Type B pancreatic cell (in vitro differentiated cells): ENCODE measurements at places on chromosomes 13 and 19.

DNA sequence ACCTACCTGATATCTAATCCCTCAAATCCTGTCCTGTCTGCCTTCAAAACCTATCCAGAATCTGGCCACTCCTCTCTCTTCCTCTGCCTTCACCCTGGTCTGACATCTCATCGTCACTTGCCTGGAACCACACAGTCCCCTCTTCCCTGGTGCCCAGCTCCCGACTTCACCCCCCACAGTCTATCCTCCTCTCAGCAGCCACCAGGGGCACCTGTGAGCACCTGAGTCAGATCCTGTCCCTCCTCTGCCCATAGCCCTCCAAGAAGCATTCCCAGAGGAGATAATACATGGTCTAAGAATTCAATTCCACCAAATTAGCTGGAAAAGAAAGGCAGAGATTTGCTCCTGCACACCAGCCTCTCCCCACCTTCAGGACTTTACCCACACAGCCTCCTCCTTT, 48.9 kb downstream of the ZNRF4 start:
- H3K27ac ChIP-seq, result no peak overlapping the region
- H3K4me3 ChIP-seq, result no peak overlapping the region
- H3K4me1 ChIP-seq, result peaks cover 5% of the 10 kb centered on the region

DNA sequence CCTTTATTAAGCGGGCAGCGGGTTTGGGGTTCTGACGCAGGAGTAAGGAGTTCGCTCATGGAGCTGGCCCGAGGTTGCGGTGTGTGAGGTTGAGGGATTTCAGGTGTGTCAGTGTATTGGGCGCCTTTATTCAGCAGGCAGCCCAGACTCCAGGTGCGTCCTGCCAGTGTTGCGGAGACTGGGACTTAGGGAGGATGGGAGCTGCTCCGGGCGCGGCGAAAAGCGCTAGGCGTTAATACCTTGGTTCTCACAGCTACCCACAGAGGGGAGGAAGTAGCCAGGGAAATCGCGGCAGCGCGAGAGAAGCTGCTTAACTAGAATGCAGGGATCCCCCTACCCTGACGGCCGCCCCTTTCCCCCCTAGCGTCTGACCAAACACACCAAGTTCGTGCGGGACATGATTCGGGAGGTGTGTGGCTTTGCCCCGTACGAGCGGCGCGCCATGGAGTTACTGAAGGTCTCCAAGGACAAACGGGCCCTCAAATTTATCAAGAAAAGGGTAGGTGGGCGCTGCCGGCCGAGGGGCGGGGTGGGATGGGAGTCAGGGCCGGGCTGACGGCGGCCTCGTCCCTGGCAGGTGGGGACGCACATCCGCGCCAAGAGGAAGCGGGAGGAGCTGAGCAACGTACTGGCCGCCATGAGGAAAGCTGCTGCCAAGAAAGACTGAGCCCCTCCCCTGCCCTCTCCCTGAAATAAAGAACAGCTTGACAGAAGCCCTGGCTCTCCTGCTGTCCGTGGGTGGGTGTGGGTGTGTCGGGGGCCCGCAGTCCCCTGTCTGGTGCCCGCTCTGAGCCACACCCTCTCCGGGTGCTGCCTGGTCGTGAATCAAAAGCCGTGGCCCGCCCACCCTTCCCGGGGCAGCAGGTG, 1.1 kb downstream of the RPL36 start:
- no peak for DNase-seq
- H3K36me3 ChIP-seq, result peaks cover 6% of the 10 kb centered on the region
- peaks cover 5% of the 10 kb centered on the region for H3K4me1 ChIP-seq
- no peaks in the 10 kb centered on the region for H3K27me3 ChIP-seq
- peak overlapping the region; percentile 95 for H3K27ac ChIP-seq

DNA sequence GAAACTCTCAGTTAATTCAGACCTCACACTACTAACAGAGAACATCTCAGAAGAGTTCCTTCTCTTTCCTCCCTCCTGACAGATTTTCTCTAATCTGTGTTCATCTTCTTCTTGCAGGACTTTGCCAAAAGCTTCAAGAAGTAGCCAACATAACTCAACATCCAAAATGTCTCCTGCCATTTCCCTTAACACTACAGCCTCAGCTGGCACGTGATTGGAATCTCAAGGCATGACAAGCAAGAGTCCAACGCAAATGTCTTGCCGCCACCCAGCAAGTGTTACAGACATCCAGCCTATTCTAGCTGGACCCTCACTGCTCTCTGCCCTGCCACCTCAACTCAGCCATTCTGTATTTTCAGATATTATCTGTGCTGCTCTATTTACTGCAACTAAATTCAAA, 135.1 kb downstream of the DNAJC15 start:
- no peak overlapping the region for H3K27ac ChIP-seq
- H3K27me3 ChIP-seq, result no peaks in the 10 kb centered on the region
- no peak overlapping the region for H3K4me3 ChIP-seq
- DNase-seq, result no peak
- peaks cover 4% of the 10 kb centered on the region for H3K36me3 ChIP-seq
- H3K4me1 ChIP-seq, result peaks cover 17% of the 10 kb centered on the region

- H3K27ac ChIP-seq, result no peak overlapping the region
- no peaks in the 10 kb centered on the region for H3K36me3 ChIP-seq
- peak overlapping the region; percentile 33 for H3K4me3 ChIP-seq
- H3K4me1 ChIP-seq, result peaks cover 36% of the 10 kb centered on the region
- DNase-seq, result no peak
- H3K27me3 ChIP-seq, result peaks cover 97% of the 10 kb centered on the region
These were observed 7.5 kb upstream of the TSHZ3 start for GRCh38 chr19:31356587-31357314.

- no peak for DNase-seq
- H3K36me3 ChIP-seq, result no peaks in the 10 kb centered on the region
- H3K27me3 ChIP-seq, result no peaks in the 10 kb centered on the region
- H3K4me1 ChIP-seq, result no peaks in the 10 kb centered on the region
- no peak overlapping the region for H3K4me3 ChIP-seq
- H3K27ac ChIP-seq, result no peak overlapping the region
These were observed 23.0 kb upstream of the ISYNA1 start for GRCh38 chr19:18460900-18461299.

DNA sequence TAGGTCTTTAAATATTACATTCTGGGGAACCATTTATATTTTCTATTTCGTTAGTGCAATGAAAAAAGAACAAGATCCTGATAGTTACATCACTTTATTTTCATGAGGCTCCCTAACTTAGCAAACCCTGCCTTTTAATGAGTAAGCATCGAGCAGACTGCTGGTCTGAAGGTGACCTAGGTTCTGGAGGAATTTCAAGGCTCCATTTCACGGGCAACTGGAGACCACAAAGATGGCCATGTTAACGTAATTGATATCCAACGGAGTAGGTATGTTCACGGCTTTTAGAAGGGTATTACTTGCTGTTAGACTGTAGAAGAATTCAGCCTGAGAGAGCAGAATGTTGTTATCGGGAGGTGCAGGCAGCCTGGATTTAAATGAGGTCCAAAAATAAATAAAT, 1597.6 kb downstream of the EFNB2 start:
- no peaks in the 10 kb centered on the region for H3K4me1 ChIP-seq
- H3K27me3 ChIP-seq, result no peaks in the 10 kb centered on the region

DNA sequence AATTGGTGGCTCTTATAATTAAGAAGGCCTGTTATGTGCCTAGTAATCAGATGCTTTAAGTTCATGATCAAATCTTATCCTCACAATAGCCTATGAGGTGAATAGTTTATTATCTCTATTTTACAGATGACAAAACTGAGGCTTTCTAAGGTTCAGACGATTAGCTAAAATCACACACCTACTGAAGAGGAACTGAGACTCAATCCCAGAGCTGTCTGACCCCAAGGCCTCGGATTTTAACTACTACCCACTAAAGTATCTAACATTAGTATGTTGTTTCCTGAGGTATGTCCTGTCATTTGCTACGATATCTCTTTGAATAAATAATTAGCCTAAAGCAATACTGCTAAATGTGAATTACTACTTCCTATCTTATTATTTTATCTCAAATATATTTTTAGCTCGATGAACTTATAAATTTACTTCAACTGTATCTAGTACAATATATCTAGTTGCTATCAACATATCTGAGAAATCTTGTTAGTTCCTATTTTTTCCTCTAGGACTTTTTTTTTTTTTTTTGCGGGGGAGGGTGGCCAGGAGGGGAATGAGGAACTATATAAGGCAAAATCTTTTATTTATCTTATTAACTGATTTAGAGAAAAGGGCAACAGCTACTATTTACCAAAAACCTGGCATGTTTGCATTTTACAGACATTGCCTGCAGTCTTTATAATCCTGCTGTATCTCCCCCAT, 118.5 kb downstream of the ABCC4 start:
- H3K4me3 ChIP-seq, result no peak overlapping the region
- DNase-seq, result no peak
- no peaks in the 10 kb centered on the region for H3K4me1 ChIP-seq
- H3K27ac ChIP-seq, result no peak overlapping the region
- H3K36me3 ChIP-seq, result peaks cover 5% of the 10 kb centered on the region
- H3K27me3 ChIP-seq, result no peaks in the 10 kb centered on the region

GRCh38 chr19:4400135-4400936, at the start of gene SH3GL1:
TSS of gene SH3GL1 (minus strand) at chr19:4400547. CDS start at chr19:4400368, 179 bp downstream.
- peak within 1 kb of the TSS; percentile 95 for H3K27ac ChIP-seq
- peak within 1 kb of the TSS; percentile 94 for H3K4me3 ChIP-seq
- H3K36me3 ChIP-seq, result no peaks in the 10 kb centered on the region
- DNase-seq, result peak; percentile 95

DNA sequence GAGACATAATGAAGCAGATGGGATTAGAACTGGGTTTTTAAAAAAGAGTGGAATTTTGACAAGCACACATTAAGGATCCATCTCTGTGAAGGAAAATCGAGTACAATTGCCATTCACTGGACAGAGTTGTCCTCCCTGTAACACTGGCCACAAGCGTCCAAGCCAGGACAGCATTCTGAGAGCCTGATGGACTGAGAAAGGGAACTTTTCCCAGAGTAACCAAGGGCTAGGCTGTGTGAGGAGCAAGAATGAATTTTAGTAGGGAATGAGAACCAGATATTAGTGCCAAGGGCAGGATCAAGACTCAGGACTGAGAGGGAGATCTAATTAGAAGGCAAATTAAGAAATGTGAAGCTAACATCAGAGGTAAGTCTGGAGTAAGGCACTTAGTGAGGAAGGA, 73.1 kb downstream of the DCLK1 start:
- peaks cover 14% of the 10 kb centered on the region for H3K4me1 ChIP-seq
- no peak for DNase-seq
- no peak overlapping the region for H3K27ac ChIP-seq

DNA sequence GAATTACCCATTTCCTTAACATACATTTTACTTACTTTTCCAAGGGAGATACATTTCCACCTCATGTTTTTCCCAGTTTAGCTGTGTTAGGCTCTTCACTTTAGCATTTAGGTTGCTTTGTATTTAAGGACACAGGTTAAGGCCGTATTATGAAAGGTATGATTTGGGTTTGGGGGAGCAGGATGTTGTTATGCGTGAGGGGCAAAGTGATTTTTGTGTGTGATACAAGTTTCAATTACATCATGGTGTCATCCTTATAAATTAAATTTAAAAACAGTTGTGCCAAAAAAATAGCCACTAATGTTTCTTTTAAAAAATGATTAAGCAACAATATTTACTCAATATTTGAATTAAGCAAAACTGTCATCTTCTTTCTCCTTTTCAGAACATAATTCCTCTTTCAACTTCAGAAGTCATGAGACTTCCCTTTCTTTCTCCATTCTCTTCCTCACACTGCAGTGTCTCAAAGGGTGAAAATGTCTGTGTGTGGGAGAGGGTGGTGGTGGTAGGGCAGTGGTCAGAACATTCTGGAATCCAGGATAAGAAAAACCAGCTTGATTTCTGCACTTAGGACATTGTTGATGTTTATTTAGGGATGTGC, 126.2 kb downstream of the KCNRG start:
- peaks cover 10% of the 10 kb centered on the region for H3K4me1 ChIP-seq
- no peak for DNase-seq
- H3K27ac ChIP-seq, result no peak overlapping the region
- H3K36me3 ChIP-seq, result no peaks in the 10 kb centered on the region
- H3K27me3 ChIP-seq, result peaks cover 23% of the 10 kb centered on the region

- H3K27me3 ChIP-seq, result peaks cover 25% of the 10 kb centered on the region
- H3K36me3 ChIP-seq, result no peaks in the 10 kb centered on the region
- H3K4me1 ChIP-seq, result no peaks in the 10 kb centered on the region
- no peak for DNase-seq
- peak overlapping the region; percentile 68 for H3K4me3 ChIP-seq
These were observed 108.7 kb downstream of the TEX29 start for GRCh38 chr13:111429064-111429558.

DNA sequence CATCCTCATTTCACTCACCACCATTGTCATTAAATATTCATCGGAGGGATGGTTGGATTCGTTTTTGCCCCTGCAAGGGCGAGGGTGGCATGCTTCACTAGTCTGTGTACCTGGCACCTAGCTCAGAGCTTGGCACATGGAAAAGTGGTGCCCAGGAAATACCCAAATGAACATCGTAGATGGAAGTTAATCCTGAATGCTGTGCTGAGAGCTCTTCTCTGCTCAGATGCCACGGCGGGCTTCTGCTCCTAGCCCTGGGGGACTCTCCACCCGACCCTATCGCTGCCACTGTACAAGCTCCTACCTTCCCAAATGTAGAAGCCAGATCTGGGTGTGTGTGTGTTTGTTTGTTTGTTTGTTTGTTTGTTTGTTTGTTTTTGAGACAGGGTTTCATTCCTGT, 113.0 kb upstream of the ZNF507 start:
- no peak for DNase-seq
- peaks cover 37% of the 10 kb centered on the region for H3K27me3 ChIP-seq
- H3K27ac ChIP-seq, result no peak overlapping the region
- no peaks in the 10 kb centered on the region for H3K4me1 ChIP-seq
- no peaks in the 10 kb centered on the region for H3K36me3 ChIP-seq

DNA sequence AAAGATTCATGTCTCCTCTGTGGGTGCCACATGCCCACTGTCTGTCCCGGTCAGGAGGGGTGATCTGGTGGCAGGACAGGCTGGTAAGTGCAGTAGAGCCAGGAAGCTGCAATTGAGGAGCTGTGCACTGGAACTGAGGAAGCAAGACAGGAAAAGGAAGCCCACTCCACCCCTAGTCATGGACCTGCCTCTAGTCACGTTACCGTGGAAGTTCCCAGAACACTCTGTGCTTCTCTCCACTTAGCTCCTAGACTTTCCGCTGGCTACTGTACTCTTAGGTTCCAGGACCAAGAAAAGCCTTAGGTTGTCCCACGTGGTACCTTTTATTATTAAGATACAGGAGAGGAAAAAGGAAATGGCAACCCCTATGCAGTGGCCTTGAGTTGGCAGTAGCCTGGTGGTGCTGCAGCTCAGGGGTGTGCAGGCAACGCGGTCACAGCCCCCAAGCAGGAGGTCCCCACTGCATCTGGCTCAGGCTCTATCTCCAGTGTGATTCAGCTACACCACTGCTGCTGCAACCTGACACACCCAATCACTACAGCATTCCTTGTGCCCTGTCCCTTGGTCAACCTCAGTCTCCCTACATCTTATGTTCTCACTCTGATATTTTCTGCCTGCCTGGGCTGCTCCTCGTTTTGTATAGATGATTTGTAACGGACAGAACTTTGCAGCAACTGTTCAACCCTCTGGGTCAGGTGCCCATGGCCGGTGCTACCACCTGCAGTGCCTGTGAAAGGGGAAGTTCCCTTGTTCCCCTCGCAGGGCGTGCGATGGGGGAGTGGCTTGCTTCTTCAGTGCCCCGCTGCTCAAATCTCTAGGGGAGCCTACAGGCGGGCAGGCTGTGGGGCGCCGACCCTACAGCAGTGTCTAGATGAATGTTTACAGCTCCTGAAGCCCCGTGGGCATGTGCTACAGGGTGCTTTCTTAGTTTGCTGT, 24.4 kb upstream of the GPR12 start:
- no peak overlapping the region for H3K4me3 ChIP-seq
- H3K4me1 ChIP-seq, result no peaks in the 10 kb centered on the region
- no peaks in the 10 kb centered on the region for H3K36me3 ChIP-seq
- H3K27me3 ChIP-seq, result peaks cover 74% of the 10 kb centered on the region
